ENCODE measurements at places on chromosomes 6 and 20.

DNA sequence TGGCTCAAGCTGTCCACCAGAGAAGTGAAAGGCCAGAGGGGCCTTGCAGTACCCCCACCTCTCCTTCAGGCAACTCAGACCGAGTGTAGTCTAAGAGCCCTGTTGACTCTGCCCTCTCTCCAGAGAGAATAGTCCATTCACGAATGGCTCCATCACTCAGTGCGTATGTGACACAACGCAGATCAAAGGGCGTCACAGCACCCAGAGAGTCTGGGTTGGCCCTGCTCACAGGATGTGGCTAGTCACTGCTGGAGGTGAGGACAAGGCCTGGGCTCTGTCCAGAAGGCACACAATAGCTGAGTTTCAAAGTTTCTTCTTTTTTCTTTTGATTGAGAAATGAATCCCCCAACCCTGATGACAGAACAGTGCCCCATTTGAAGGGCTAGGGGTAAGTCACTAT, 74.1 kb downstream of the TRMT11 start:
- DNase-seq = no peak

DNA sequence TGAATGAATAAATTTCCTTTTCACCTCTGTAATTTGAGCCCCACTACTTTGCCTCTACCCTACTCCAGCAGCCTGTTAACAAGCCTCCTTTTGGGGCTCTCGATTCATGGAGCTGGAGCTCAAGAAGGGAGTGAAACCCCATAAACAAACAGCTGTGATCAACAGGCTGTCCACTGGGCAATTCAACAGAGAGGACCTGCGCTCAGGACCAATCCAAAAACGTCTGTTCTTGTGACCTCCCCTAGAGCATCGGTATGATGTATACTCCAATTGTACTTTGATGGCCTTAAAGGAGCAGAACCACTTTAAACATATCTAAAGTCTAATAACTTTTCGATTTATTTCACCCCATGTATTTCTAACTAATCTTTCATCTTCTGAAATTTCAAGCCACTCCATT, 37.4 kb downstream of the HIVEP2 start:
- no peak for DNase-seq

GRCh38 chr20:3901028-3901705, 12.0 kb downstream of the PANK2 start:
- DNase-seq = no peak

- DNase-seq = no peak
Measured at GRCh38 chr20:38315290-38315966, 11.5 kb downstream of the BPI start.

- no peak for DNase-seq
Measured at GRCh38 chr20:3738111-3739053, 5.9 kb downstream of the HSPA12B start.

DNA sequence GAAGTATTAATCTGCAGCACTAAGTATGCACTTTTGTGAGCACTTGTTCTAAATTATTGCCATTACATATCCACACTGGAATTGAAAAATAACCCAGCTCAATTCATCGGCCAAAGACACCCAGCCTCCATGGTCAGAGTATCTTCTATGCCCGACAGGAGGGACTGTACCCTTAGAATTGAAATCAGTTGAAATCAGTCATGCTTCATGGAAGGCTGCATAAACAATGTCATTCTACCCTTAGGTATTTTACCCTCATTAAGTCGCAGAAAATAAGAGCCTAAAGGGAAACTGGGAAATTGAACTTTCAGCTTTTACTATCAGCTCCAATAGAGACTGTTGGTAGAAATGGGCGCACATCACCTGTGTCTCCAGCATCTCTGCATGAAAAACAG, 2.9 kb upstream of the RAMACL start:
- DNase-seq = no peak

GRCh38 chr6:139748353-139749146, 374.1 kb upstream of the CITED2 start:
- no peak for DNase-seq

GRCh38 chr6:63887002-63887751, 251.6 kb downstream of the PHF3 start:
- no peak for DNase-seq

GRCh38 chr20:53839423-53840176, 230.8 kb downstream of the BCAS1 start:
- DNase-seq = no peak

- no peak for DNase-seq
Measured at GRCh38 chr6:36968266-36968977, 13.9 kb downstream of the PI16 start.

GRCh38 chr6:44041461-44042260, 85.6 kb downstream of the MRPL14 start:
- no peak for DNase-seq

GRCh38 chr6:50681213-50681824, 32.0 kb upstream of the TFAP2D start:
- no peak for DNase-seq

- no peak for DNase-seq
Measured at GRCh38 chr6:94736236-94736635, 841.1 kb upstream of the MANEA start.
